ENCODE measurements at places on chromosomes 3 and 15. TPM values are rescaled to one million over a fixed set of nuclear protein-coding genes. Genes with fewer than 3 reads are reported as not detected.

FETUB gene
- not detected for total RNA-seq

GOLGA6L7 gene
- total RNA-seq: not detected

MGLL gene
- total RNA-seq: 13.3 TPM

LIPH gene
- total RNA-seq: not detected

IGSF10 gene
- not detected for total RNA-seq

DNA sequence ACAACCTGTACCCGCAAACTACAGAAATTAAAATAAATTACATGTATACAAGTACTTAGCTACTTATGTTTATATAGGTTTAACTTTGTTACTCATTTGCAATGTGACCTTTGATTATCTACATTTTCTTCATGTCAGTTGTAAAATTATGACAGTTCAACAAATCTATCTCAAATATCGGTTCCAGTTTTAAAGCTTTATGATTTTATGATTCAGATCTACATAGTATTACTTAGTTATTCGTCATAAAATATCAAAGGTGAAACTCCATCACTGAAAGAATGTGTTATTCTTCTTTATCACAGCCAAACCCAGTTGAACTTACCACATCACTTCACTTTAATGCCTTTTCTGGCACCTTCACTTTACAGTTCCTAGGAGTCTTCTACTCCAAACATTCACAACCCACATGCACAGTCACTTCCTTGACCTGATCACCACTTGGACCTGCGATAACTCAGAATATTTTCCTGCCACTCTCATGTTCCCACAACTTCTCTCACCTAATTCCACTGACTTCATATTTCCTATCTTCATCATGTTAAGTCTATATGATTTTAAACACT lies 47.2 kb downstream of the SLITRK3 start:
- no peak for DNase-seq

GRCh38 chr15:78007211-78007931 lies 70.1 kb downstream of the TBC1D2B start:
- DNase-seq: no peak

- DNase-seq: no peak
Observed at GRCh38 chr15:100803171-100803440, 76.5 kb upstream of the ALDH1A3 start.

DNA sequence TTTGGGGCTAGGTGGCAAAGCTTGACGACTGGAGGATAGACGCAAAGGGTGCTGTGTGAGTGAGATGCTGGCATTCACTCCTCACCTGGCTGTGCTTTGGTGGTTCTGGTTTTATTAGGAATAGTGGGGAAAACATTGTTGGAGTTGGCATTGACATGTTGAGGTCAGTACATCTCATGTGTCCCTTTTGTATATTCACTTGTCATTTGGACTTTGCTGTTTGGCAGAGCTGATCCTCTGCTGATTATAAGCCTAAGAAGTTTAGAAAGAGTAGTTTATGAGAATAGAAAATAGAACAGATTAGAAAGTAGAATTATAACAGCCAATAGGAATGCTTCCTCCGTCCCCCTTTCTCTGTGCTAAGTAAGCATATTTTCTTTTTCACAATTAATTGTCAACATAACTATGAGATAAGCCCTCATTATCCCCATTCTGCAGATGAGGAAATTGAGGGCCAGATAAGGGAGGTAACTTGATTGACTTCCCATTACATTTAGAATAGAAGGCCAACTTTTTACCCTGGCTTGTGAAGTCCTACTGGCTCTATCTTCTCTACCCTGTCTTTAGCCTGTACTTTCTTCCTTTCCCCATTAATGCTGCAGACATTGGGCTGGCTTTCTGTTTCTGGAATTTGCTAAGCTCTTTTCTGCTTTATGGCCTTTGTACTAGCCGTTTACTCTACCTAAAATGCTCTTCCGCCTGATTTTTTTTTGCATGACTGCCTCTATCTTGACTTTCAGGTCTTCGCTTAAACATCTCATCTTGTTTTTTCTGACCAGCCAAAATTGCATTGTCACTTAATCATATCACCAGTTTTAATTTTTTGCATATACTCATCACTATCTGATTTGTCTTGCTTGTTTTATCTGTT lies 12.8 kb downstream of the ITPR1 start:
- no peak for DNase-seq

DNA sequence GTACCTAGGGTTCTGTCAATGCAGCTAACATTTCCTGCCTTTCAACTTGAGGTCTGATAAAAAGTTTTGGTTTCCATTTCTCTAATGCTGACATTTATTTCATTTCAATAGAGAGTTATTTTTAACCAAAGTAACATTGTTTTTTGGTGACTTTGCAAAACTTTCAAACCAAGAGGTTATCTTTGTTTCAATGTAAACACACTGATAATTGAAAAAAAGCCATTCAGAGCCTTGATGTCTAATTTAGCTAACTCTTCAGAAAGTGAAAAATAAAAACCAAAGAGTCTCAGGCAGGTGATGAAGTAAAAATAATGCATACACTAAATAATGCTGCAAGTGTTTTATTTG lies 9.6 kb upstream of the TIPARP start:
- no peak for DNase-seq

- no peak for DNase-seq
Observed at GRCh38 chr15:69615736-69616135, 163.1 kb downstream of the RPLP1 start.

GRCh38 chr3:12670365-12671119 lies 6.6 kb upstream of the RAF1 start:
- DNase-seq: no peak

- DNase-seq: no peak
Observed at GRCh38 chr15:75097939-75098338, 74.5 kb downstream of the PPCDC start.

GRCh38 chr15:57849317-57849716 lies 142.8 kb downstream of the POLR2M start:
- DNase-seq: no peak

GRCh38 chr3:155712008-155712407 lies 32.9 kb downstream of the PLCH1 start:
- DNase-seq: no peak

- no peak for DNase-seq
Observed at GRCh38 chr3:156655819-156656550, 18.4 kb upstream of the TIPARP start.

DNA sequence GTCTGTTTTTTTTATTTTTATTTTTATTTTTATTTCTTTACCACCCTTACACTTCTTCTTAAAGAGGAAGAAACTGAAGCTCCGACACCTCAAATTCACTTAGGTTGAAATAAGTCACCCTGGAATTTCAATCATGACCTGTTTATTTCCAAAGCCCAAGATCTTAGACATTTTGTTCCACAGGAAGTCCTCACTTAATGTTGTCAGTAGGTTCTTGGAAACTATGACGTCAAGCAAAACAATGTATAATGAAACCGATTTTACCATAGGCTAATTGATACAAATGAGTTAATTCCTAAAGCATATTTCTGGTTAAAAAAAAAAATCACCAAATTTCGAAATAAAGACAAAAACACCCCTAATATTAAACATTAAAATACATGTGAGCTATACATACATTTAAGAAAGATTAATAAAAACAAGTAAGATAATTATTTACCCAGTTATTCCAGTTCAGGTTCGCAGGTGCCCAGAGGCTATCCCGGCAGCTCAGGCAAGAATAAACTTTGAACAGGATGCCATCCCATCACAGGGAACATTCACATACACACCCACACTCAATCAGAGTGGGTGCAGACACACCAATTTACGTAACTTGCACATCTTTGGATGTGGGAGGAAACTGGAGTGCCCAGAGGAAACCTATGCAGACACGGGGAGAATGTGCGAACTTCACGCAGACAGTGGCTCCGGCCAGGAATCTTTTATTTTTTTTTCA lies 391.0 kb downstream of the RAP2B start:
- DNase-seq: no peak

GRCh38 chr3:159982442-159982974 lies 6.1 kb upstream of the IL12A start:
- DNase-seq: no peak

- no peak for DNase-seq
Observed at GRCh38 chr3:158737976-158738615, 5.8 kb upstream of the RARRES1 start.

GRCh38 chr3:124178531-124178930 lies 186.6 kb upstream of the ROPN1 start:
- no peak for DNase-seq

DNA sequence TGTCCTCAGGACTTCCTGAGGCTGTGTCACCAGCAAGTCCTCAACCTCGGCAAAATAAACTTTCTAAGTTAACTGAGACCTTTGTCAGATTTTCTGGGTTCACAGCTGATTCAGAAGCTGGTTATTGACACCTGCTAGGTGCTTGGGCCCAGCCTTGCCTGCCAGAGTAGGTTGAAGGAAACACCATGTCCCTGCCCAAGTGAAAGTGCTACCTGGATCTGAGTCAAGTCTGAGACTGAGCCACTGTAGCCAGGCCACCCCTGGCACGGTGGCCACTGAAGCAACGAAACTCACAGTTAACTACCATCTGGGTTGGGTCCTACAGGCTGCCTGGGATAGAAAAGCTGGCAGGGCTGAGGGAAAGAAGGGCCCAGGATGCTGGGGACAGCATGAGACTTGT lies 8.2 kb downstream of the HYAL2 start:
- DNase-seq: no peak

DNA sequence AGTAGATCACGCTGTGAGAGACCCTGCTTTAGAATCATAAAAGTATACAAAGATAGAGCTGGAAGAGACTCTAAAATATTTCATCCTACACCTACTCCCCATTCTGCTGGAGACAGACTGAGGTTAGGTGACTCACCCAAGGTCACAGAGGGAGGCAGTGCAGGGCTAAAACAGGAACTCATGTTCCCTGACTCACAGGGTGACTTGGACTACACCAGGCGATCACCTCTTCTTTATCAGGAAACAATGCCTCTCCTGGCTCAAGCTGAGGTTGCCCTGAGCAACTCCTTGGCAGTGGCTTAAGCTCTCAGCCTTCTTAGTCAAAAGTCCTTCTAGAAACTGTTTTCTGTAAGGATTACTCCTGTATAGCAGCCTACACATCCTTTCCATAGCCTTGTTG lies 26.4 kb upstream of the TNFAIP8L3 start:
- DNase-seq: no peak

GRCh38 chr15:60095711-60096110 lies 91.6 kb downstream of the FOXB1 start:
- DNase-seq: no peak

DNA sequence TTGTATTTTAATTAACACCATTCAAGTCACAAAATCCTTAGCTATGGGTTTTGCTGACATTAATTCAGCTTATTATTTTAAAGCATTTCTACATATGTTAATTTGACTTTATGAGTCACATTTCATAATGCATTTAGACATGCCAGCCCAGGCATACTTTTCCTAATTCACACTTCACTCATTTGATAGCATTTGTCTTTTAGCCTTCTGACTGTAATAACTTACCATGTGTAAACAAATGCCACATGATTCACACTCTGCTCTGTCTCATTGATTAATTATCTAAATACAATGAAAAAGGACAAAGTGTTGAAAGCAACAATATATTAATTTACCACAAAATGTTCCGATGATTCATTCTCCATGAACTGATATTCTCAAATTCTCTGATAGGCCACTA lies 927.8 kb upstream of the EPHA6 start:
- DNase-seq: no peak

Data from neural crest cell (in vitro differentiated cells).